Activated CD8-positive, alpha-beta memory T cell treated with anti-CD3 and anti-CD28 coated beads for 1 hour (primary cell): ENCODE measurements at places on chromosomes 1 and 21.

- DNase-seq: no peak
These were observed 82.9 kb upstream of the POU3F1 start for GRCh38 chr1:38129473-38129872.

DNA sequence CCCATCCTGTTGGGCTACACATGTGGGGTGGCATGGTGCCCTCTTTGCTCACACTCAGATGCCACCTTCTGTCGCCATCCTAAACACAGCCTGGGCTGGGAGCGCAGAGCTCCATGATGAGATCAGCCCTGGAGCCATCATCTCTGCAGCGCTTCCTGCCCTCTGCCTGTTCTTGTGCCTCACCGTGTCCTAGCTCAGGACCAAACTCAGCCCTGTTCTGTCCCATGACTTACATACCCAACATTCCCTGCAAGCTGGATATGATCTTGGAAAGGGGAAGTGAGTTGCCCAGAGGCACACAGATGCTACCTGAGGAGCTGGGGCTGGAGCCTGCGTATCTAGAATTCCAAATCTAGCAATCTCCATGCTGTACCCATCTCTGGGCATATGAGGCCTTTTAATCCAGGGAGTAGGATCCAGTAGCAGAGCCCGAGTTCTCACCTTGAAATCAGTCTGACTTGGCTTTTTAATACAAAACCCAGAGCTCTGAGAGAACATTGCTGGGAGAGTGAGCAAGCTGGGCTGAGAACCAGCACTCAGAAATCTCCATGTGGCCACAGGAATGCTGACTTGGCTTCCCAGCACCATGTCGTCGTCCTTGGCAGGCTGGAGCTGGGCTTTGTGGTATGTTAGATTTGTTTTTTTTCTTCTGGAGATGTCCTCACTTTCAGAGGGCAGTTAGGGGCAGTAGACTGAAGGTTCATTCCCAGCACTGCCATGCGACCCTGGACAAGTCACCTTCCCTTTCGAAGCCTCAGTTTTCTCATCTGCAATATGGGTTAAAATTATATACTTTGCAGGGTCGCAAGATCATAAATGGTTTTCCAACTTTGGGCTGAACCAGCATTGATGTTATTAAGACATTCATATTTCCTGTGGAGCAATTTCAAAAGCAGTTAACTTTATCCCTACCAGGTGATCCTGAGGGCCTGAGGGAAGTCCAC lies 2.6 kb downstream of the ALPL start:
- no peak for DNase-seq

DNA sequence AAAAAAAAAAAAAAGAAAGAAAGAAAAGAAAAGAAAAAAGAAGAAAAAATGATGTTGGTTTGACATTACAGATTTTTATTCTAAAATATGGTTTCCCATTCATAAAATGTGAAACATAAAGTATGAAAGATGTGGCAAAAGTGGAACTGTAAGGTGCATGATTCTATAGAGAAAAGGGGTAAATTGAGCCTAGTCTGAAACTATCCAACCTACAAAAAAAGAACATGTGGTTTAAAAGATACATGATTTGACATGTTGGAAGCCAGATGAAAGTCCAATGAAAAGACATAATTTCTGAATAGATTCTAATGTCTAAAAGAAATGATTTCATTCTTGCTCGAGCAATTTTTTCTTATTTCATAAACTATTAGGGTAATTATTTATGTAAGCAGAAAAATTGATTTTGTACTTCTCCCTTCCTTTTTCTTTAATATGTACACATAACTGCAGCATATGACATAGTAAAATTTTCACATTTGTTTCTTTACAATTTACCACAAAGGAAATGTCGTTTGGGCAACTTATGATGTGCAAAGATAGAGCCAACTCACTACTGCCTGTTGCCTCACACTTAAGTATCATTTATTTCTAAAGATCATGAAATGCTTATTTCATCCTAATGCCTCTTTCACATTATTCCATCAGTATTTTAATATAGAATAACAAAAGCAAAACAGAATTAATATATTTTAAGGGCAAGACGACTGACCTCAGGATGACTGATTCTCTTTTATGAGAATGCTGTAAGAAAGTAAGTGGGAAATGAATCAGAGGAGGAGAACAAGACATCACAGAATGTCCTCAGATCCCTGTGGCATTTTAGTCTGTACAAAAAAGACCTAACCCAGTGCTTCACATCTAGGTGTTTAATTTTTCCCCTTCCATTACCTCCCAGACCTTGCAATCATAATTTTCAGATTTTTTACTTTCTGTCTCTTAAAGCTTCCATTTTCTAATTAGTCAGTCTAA lies 165.8 kb upstream of the HMCN1 start:
- no peak for DNase-seq

- no peak for DNase-seq
These were observed 8.7 kb upstream of the SLC25A24 start for GRCh38 chr1:108208724-108209446.

GRCh38 chr1:193283016-193283415 lies 96.6 kb upstream of the B3GALT2 start:
- no peak for DNase-seq

- no peak for DNase-seq
These were observed 8.7 kb upstream of the LIN28A start for GRCh38 chr1:26401891-26402290.

DNA sequence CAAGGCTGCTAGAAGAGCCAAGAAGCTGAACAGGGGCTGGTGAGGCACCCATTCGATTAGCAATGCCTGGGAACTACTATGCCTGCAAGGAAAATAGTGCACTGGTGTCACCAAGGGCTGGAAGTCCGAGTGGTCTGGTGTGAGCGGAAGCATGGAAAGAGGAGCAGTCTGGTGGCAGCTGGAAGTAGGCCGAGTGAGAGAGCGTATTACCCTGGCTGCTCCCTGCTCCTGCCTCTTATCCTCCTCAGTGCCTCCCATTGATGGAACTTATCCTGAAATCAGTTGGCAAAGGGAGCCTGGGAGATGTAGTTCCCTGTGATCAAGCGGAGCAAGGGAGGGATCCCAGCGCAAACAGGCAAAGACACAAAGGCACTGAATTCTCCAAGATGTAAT lies 9.6 kb downstream of the SMAP2 start:
- no peak for DNase-seq

GRCh38 chr1:180380259-180381183 lies 121.9 kb downstream of the ACBD6 start:
- no peak for DNase-seq

- DNase-seq: no peak
These were observed 34.2 kb upstream of the GNPAT start for GRCh38 chr1:231206856-231207255.

- DNase-seq: no peak
These were observed 463.9 kb downstream of the PCP4 start for GRCh38 chr21:40331172-40331571.

DNA sequence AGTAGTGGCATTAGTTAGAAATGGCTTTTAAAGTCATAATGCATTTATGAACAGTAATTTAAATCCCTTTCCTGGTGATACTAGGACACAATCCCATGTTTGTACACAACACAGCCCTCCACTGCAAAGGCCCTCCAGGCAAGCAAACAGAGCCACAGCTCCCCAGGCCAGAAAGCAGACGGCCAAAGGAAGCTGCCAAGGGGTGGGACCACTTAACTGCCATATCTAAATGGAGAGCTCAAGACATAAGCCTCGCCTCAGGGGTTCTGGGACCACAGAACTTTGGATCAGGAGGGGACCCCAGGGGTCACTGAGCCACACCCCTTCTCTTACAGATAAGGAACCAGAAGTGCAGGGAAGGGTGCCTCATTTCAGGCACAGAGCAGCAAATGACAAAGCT lies 189.7 kb downstream of the KCNH1 start:
- no peak for DNase-seq

GRCh38 chr1:58988752-58989151 lies 204.9 kb upstream of the JUN start:
- DNase-seq: no peak

- no peak for DNase-seq
These were observed 479 bp downstream of the SELENOF start for GRCh38 chr1:86913399-86913895.
